ENCODE measurements at places on chromosomes 13 and 19. TPM values are rescaled to one million over a fixed set of nuclear protein-coding genes. Genes with fewer than 3 reads are reported as not detected.

GRCh38 chr19:18017275-18018083 lies 9.5 kb downstream of the ARRDC2 start:
- H3K27me3 ChIP-seq: no peaks in the 10 kb centered on the region
- H3K4me1 ChIP-seq: peaks cover 68% of the 10 kb centered on the region
- peaks cover 33% of the 10 kb centered on the region for H3K36me3 ChIP-seq
- no peak for DNase-seq
- peak overlapping the region; percentile 43 for H3K27ac ChIP-seq
- H3K4me3 ChIP-seq: no peak overlapping the region

SOHLH2 gene
- not detected for total RNA-seq

DNA sequence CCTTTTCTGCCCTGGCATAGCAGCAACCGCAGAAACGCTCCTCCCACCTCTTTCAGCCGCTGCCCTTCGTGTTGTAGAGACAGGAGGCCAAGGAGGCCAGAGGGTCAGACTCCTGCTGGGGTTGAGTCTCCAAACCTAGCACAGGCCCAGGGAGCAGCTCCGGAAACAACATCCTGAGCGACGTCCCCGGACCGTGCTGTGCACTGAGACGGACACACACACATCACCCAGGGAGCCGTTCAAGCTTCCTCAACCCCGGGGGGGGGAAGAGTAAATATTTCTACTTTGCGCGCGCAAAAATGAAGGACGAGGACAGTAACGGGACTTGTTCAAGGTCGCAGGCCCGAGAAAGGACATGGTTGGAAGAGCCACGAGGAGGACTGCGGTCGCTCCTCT lies 657 bp downstream of the ZNF550 start:
- DNase-seq: peak; percentile 36
- H3K27ac ChIP-seq: peak overlapping the region; percentile 85
- H3K4me3 ChIP-seq: peak overlapping the region; percentile 86
- peaks cover 26% of the 10 kb centered on the region for H3K4me1 ChIP-seq
- no peaks in the 10 kb centered on the region for H3K27me3 ChIP-seq
- H3K36me3 ChIP-seq: peaks cover 57% of the 10 kb centered on the region

DNA sequence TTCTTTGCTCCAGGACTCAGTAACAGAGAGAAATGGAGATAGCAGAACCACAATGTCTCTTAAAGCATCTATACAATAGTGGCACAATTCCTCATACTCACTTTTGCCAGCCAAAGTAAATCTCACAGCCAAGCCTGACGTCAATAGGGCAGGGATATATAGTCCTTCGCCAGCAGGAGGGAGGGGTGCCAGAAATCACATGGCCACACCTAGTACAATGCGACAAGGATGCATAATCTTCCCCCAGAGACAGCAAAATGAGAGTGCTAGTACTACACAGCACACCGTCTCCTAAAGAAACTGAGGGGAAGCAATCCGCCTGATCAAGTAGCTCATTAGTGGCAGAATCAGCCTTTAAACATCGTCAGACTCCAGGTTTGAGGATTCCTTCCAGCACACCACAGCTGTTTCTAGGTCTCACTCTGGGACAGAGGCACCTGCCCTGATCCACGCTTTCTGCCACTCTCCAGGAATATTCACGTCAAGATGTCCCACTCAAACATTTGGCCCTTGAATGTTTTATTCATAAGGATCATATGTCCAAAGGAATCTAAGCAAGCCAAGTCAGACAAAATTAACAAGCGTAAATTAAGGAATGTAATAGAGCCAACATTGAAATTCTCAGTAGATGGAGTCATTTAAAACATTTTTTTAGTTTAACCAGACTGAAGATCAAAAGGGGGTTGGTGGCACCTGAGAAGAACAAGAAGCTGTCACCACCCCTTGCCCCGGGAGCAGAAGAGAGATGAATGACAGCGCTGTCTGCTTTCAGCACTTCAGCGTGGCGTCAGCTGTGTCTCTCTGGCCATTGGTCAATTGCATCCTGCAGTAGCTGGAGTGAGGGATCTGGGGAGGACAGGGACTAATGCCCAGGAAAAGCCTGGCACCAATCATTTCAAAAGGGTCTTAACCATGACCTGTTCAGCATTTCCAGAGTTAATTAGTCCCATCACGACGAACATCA lies 63.5 kb upstream of the SERP2 start:
- H3K4me3 ChIP-seq: no peak overlapping the region
- DNase-seq: no peak
- H3K36me3 ChIP-seq: no peaks in the 10 kb centered on the region
- H3K27ac ChIP-seq: no peak overlapping the region
- H3K27me3 ChIP-seq: peaks cover 5% of the 10 kb centered on the region

- H3K4me3 ChIP-seq: no peak overlapping the region
- H3K36me3 ChIP-seq: no peaks in the 10 kb centered on the region
Observed at GRCh38 chr19:12974301-12975220, 5.2 kb downstream of the DAND5 start.

- H3K4me3 ChIP-seq: no peak overlapping the region
- DNase-seq: no peak
- peaks cover 13% of the 10 kb centered on the region for H3K27me3 ChIP-seq
- H3K4me1 ChIP-seq: no peaks in the 10 kb centered on the region
Observed at GRCh38 chr13:43470610-43471009, 316.2 kb downstream of the ENOX1 start.

GRCh38 chr19:6150289-6150688 lies 14.8 kb downstream of the ACSBG2 start:
- H3K4me3 ChIP-seq: no peak overlapping the region
- no peak overlapping the region for H3K27ac ChIP-seq
- H3K4me1 ChIP-seq: no peaks in the 10 kb centered on the region
- peaks cover 2% of the 10 kb centered on the region for H3K27me3 ChIP-seq
- no peak for DNase-seq

- no peak overlapping the region for H3K27ac ChIP-seq
- peaks cover 2% of the 10 kb centered on the region for H3K4me1 ChIP-seq
- H3K36me3 ChIP-seq: peaks cover 5% of the 10 kb centered on the region
- peaks cover 74% of the 10 kb centered on the region for H3K27me3 ChIP-seq
- DNase-seq: no peak
Observed at GRCh38 chr13:78593652-78594455, 9.5 kb downstream of the POU4F1 start.

- H3K4me1 ChIP-seq: peaks cover 4% of the 10 kb centered on the region
- H3K27me3 ChIP-seq: peaks cover 10% of the 10 kb centered on the region
- H3K4me3 ChIP-seq: no peak overlapping the region
- H3K27ac ChIP-seq: no peak overlapping the region
Observed at GRCh38 chr19:31314156-31314555, 35.1 kb downstream of the TSHZ3 start.

GRCh38 chr19:4867534-4868285 lies at the start of gene PLIN3:
Gene PLIN3, minus strand, starts transcription at chr19:4867667. Its CDS starts 6,273 bp downstream, at chr19:4861394.
- peak within 1 kb of the TSS; percentile 59 for H3K27ac ChIP-seq
- H3K27me3 ChIP-seq: peaks cover 2% of the 10 kb centered on the region
- peak within 1 kb of the TSS; percentile 75 for H3K4me3 ChIP-seq
- peak; percentile 97 for DNase-seq
- peaks cover 15% of the 10 kb centered on the region for H3K4me1 ChIP-seq

NCR1 gene
- total RNA-seq: 0.68 TPM

GRCh38 chr13:93527748-93528297 lies 301.2 kb downstream of the GPC6 start:
- no peaks in the 10 kb centered on the region for H3K36me3 ChIP-seq
- no peak overlapping the region for H3K27ac ChIP-seq
- no peaks in the 10 kb centered on the region for H3K4me1 ChIP-seq
- H3K27me3 ChIP-seq: no peaks in the 10 kb centered on the region

KANK3 gene
- total RNA-seq: 3.6 TPM

DNA sequence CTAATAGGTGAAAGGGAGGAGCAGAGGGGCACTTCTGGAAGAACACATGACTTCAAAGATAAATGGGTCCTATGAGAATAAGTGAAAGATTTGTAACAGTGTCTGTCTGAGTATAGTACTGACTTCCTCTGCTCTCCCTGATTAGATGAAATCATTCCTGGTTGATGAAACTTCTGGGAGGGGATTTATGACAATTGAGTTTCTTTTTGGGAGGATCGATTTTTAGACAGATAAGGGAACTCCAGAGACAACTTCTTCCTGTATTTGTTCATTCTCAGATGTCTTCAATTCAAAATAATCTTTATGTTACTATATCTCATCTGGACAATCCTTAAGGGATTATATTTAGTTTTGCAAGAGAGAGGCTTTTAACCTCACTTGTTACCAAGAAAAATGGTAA lies 20.0 kb downstream of the SETDB2 start:
- H3K36me3 ChIP-seq: peaks cover 48% of the 10 kb centered on the region
- DNase-seq: no peak
- H3K27ac ChIP-seq: no peak overlapping the region

DNA sequence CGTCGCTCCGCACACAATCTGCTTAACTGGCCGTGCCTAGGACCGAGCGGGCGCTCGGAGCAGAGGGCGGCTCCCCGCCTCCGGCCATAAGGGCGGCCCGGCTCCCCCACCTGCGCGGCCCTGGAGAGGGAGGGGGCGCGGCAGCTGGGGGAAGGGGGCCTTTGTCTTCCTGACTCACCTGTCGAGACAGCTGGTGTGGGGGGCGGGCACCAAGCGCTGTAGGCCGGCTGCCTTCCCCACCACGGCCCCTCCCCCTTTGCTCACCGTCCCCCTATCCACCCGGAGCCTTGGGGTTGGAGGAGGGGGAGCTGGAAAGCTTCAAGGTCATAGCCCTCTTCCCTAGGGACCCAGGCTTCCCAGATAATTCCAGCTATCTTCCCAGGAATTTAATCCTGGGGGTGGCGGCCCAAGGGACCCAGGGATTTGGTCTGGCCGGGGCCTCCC lies 1.2 kb downstream of the VASP start:
- peaks cover 17% of the 10 kb centered on the region for H3K36me3 ChIP-seq
- peak overlapping the region; percentile 90 for H3K27ac ChIP-seq
- H3K27me3 ChIP-seq: no peaks in the 10 kb centered on the region
- H3K4me3 ChIP-seq: peak overlapping the region; percentile 96

ZNF443 gene
- 3.1 TPM for total RNA-seq

NUMBL gene
- 13.7 TPM for total RNA-seq

DNA sequence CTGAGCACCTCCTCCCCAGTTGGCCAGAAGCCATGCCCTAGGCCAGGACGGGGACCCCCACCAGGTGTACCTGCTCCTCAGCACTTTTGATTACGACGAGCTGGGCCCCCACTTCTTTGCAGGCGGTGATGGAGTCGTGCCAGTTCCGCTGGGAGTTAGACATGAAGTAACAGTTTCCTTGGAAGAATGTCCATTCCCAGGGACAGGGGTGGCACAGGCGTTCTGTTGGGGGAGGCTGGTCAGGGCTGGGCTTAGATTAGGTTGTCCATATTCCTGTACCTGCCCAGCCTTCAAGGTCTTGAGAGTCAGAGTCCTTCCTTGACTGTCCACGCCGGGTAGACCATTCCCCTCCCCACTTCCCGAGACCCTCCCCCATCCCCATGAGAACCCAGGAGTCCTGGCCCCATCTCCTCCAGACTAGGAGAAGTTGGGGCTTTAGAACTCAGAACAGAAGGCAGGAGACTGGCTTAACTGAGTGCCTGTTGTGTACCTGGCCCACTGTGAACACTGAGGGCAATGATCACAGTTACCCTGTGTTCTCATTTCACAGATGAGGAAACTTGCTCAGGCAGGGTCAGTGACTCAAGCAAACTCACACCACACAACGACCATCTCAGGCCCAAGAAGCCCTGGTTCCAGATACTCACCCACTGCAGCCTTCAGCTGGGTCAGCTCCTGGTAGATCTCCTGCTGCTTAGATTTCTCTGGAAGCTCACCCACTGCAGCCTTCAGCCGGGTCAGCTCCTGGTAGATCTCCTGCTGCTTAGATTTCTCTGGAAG lies 2.3 kb downstream of the CD209 start:
- peaks cover 28% of the 10 kb centered on the region for H3K27me3 ChIP-seq
- DNase-seq: no peak
- H3K27ac ChIP-seq: no peak overlapping the region
- H3K4me1 ChIP-seq: peaks cover 13% of the 10 kb centered on the region

- H3K36me3 ChIP-seq: no peaks in the 10 kb centered on the region
- H3K27ac ChIP-seq: no peak overlapping the region
Observed at GRCh38 chr13:105008604-105009003, 1526.9 kb downstream of the EFNB2 start.

- H3K4me3 ChIP-seq: no peak overlapping the region
- no peaks in the 10 kb centered on the region for H3K27me3 ChIP-seq
- H3K36me3 ChIP-seq: no peaks in the 10 kb centered on the region
- H3K27ac ChIP-seq: no peak overlapping the region
Observed at GRCh38 chr13:97753942-97754670, 199.4 kb upstream of the IPO5 start.

CEACAM16 gene
- total RNA-seq: not detected

GRCh38 chr13:74182491-74182890 lies 48.3 kb upstream of the KLF12 start:
- no peak overlapping the region for H3K4me3 ChIP-seq
- H3K27ac ChIP-seq: no peak overlapping the region
- H3K27me3 ChIP-seq: no peaks in the 10 kb centered on the region
- DNase-seq: no peak
- H3K36me3 ChIP-seq: no peaks in the 10 kb centered on the region
- H3K4me1 ChIP-seq: no peaks in the 10 kb centered on the region

C19orf38 gene
- total RNA-seq: 1.3 TPM

PRODH2 gene
- total RNA-seq: not detected

DNA sequence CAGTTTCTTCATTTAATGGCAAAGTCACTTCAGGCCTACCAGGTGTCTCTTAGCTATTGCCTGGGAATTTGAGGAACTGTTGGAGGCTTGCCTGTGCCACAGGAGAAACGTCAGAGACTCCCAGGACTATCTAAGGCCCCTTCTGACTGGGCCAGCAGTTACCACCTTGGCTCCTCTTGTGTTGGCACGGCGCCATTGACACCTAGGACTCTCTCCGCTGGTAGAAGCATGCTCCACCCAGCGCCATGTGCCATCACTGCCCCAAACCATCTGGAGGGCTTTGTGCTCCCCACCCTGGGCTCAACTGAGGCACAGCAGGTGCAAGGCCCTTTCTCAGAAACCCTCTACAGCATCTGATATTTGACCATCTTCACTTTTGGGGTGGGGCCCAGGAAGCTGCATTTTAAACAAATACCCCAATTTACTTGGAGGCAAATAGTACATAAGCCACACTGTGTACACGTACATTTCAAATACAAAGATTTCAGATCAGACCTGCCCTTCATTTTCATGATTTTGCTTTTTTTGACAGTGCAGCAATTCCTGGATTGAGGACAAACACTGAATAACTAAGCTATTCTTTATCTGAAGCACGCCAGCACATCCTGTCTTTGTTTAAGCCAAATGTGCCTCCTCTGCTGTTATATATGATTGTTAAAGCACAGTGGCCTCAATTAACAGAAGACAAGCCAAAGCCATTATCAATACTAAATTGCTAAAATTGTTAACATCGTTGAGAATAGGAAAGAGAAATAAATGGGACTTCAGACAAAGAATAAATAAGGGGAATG lies 59.9 kb upstream of the TPP2 start:
- H3K27me3 ChIP-seq: peaks cover 7% of the 10 kb centered on the region
- no peaks in the 10 kb centered on the region for H3K4me1 ChIP-seq
- no peak overlapping the region for H3K4me3 ChIP-seq

EID2B gene
- 3.0 TPM for total RNA-seq

OVOL3 gene
- total RNA-seq: not detected

CAPS gene
- total RNA-seq: 2.1 TPM

DNA sequence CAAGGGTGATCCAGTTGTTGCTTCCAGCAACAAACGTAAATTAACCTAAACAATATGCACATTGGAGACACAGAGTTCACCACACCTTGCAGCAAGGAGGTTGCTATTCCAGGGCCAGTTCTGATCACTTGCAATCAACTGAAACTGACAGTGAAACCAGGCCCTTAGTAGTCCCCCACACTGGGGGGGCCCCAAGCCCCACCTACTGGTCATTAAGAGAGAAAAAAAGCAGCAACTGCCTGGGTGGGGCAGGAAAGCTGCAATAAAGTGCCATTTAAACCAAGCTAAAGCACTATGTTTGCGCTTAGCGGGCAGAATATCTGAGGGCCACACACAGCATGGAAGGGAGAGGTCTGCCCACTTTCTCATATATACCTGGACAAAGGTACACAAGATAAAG lies 51.5 kb downstream of the ATP7B start:
- H3K4me1 ChIP-seq: peaks cover 4% of the 10 kb centered on the region
- no peaks in the 10 kb centered on the region for H3K27me3 ChIP-seq
- H3K27ac ChIP-seq: no peak overlapping the region
- no peaks in the 10 kb centered on the region for H3K36me3 ChIP-seq
- H3K4me3 ChIP-seq: no peak overlapping the region

Data from activated CD8-positive, alpha-beta T cell treated with anti-CD3 and anti-CD28 coated beads for 36 hours (primary cell).